ENCODE measurements at places on chromosomes 6 and 20.

DNA sequence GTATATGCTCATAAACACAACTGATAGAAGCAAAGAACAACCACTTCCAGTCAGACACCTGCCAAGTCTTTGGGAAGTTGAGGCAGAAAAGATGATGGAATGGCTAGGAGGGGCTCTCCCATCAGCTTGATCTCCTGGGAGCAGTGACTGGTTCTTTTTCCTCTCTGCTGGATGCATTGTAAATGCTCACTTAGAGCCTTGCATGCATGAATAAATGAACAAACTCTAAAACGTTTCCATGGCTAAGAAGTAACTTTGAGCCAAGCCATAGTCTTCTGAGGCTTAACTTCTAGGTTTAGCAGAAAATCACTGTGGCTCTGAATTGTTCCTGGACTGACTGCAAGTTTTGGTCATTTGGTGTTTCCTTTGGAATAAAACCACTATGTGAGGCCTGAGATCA is 166.4 kb upstream of the CITED2 start:
- DNase-seq, result no peak

GRCh38 chr6:129236001-129236517 is 353.1 kb downstream of the LAMA2 start:
- no peak for DNase-seq

DNA sequence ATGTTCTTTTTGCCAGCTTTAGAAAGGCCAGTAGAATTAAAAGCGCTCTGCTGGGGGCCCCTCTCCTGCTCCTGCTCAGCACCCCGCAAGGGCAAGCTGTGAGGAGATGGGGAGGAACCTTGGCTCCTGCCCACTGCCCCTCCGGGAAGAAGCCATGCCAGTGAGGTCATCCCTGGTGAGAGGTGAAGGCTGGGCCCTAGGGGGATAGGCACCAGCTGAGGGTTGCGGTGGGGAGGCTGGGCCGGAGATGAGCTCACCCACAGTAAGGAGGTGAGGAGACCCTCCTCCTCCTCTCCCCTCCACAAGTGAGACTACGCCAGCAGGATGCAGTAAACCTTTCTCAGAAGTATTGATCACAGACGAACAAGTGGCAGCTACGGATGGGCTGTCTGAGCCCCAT is 32.1 kb downstream of the LRFN2 start:
- DNase-seq, result no peak

GRCh38 chr20:58136149-58136484 is 92.3 kb downstream of the ANKRD60 start:
- no peak for DNase-seq

GRCh38 chr6:11072101-11072500 is 21.5 kb upstream of the SMIM13 start:
- no peak for DNase-seq

DNA sequence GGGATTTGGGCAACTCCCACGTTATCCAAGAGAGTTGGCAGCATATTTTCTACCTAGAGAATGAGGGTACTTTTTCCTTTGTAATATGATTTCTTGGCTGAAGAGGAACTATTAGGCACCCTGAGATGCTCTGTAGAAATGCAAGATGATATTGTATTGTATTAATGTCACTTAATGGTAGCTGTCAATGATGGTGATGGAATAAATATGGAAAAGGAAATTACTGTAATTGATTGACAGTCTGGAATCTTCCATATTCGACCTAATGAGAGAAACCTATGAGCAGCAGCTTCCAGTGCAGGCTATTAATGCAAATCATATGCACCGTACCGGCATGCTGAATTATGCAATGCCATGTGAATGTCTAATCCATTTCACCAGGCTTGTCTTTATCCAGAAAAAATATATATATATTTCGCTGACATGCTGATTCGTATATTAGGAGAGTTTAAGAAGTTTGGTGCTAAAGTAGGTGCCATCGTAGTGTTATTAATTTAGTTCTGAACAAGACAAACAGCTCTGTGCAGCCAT is 494.2 kb upstream of the JARID2 start:
- DNase-seq, result no peak

DNA sequence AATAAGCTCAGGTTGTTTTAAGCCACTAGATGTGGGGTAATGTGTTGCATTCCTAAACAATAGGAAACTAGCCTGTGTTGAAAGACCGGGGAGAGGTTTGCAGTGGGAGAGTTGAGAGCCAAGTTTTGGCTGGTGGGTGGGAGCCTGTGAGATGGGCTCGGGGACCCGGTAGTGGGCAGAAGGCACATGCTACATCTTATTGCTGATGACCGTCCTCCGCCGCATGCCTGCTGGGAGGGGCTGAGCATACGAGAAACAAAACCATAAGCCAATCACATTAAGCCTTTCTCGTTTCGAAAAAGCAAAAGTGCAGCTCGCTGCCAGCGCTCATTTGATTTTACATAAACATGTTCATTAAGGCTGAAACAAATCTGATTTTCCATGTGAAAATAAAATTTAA is 57.4 kb upstream of the MPC1 start:
- no peak for DNase-seq

DNA sequence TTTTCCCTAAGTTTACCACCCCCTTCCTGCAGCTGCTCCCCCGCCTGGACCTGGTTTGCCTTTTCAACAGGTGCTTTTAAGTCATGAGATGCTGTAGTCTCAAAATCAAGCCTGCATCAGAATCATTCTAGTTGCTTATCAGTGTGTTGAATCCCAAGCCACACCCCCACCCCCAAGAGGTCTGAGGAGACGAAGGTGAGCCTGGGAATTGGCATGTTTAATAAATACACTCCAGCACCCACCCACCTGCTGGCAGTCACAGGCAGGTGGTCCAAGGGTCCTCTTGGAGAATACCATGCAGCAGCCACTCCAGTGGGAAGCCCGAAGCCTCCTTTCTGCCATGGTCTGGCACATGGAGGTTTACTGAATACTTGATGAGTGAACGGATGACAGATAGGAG is 1.1 kb upstream of the ADIG start:
- DNase-seq, result no peak

DNA sequence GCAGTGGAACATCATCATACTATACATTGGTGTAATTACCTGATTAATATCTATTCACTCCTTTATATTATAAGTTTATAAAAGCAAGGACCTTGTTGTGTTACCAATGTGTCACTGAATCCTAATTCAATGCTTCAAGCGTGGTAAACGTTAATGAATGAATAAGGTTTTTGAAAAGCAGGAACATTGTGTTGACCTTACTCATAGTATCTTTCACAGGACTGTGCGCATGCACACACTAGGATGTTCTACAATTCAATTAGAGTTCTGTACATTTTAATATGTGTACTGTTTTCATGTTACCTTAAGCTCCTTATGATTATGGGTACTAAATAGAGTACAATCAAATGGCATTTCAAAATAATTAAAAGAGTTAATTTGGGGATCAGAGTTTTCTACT is 578.5 kb downstream of the BMP2 start:
- DNase-seq, result no peak

- DNase-seq, result no peak
Measured at GRCh38 chr6:43926634-43927531, 156.9 kb downstream of the VEGFA start.

GRCh38 chr6:114431641-114432040 is 88.8 kb upstream of the HS3ST5 start:
- no peak for DNase-seq

- DNase-seq, result no peak
Measured at GRCh38 chr6:90538278-90539046, 48.4 kb downstream of the MAP3K7 start.

- no peak for DNase-seq
Measured at GRCh38 chr20:37297066-37297736, 7.7 kb downstream of the MANBAL start.

GRCh38 chr6:163706500-163707087 is 292.1 kb downstream of the QKI start:
- no peak for DNase-seq
